ENCODE measurements at places on chromosomes 12 and 14. TPM values are rescaled to one million over a fixed set of nuclear protein-coding genes. Genes with fewer than 3 reads are reported as not detected.

The MAP3K9 gene
- 3.0 TPM for total RNA-seq

The UBR7 gene
- total RNA-seq: 16.6 TPM

The SPTB gene
- total RNA-seq: 6.6 TPM

The SLC6A12 gene
- not detected for total RNA-seq

The CLEC4C gene
- not detected for total RNA-seq

The CPNE6 gene
- not detected for total RNA-seq

The TGFB3 gene
- 200 TPM for total RNA-seq

The ADSS1 gene
- total RNA-seq: 9.9 TPM

The KRT73 gene
- total RNA-seq: not detected

The REM2 gene
- not detected for total RNA-seq

The NCAPD2 gene
- total RNA-seq: 25.0 TPM

The METAP2 gene
- total RNA-seq: 75.5 TPM

The SERPINA12 gene
- not detected for total RNA-seq

The CMKLR1 gene
- total RNA-seq: 32.9 TPM

The KRT82 gene
- not detected for total RNA-seq

The AVPR1A gene
- total RNA-seq: 0.45 TPM

The GUCY2C gene
- total RNA-seq: not detected

The AQP5 gene
- total RNA-seq: not detected

The KLHL42 gene
- total RNA-seq: 27.7 TPM

The RFX4 gene
- total RNA-seq: not detected

The GIT2 gene
- 35.4 TPM for total RNA-seq

The RIMBP2 gene
- total RNA-seq: 0.92 TPM

The GZMB gene
- not detected for total RNA-seq

The FGD6 gene
- total RNA-seq: 9.6 TPM

The LMO3 gene
- total RNA-seq: not detected

The TAS2R9 gene
- not detected for total RNA-seq

The KCNC2 gene
- not detected for total RNA-seq

The LRRC10 gene
- not detected for total RNA-seq

The TAPBPL gene
- total RNA-seq: 5.2 TPM

The HVCN1 gene
- total RNA-seq: 1.2 TPM

The SYT10 gene
- not detected for total RNA-seq

The USP30 gene
- total RNA-seq: 11.0 TPM

The TSPAN8 gene
- 0.22 TPM for total RNA-seq

The EID3 gene
- 1.8 TPM for total RNA-seq

The GARIN6 gene
- total RNA-seq: not detected

The C12orf42 gene
- not detected for total RNA-seq

The C12orf60 gene
- total RNA-seq: 0.82 TPM

The RTL1 gene
- total RNA-seq: not detected

The PTPRB gene
- 0.21 TPM for total RNA-seq

The DBX2 gene
- not detected for total RNA-seq

The ACRBP gene
- 0.41 TPM for total RNA-seq

The RD3L gene
- not detected for total RNA-seq

The OTUB2 gene
- total RNA-seq: 0.99 TPM

The RPGRIP1 gene
- not detected for total RNA-seq

The PLEKHG7 gene
- total RNA-seq: not detected

The KLRG1 gene
- 0.17 TPM for total RNA-seq

Measured in chondrocyte (in vitro differentiated cells).